ENCODE measurements at places on chromosomes 4 and X.

- no peak for DNase-seq
These were observed 132.9 kb downstream of the NKX6-1 start for GRCh38 chr4:84366161-84366560.

DNA sequence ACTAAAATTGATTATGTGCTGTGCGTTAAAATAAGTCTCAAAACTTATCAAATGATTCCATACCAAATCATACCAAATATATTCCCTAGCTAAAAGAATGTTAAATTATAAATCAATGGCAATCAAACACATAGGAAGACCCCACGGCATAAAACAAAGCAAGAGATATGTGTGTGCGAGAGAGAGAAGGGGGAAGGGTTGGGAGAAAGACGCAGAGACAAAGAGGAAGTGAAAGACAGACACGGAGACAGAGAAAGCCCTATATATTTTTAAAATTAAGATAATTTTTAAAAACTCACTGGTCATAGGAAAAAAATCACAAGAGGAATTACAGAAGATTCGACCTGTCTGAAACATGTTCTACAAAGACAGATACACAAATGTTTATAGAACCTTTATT lies 371.4 kb downstream of the NLGN4X start:
- no peak for DNase-seq

GRCh38 chr4:189002475-189002874 lies 863.2 kb downstream of the TRIML1 start:
- DNase-seq = no peak

GRCh38 chr4:125975861-125976397 lies 661.2 kb downstream of the FAT4 start:
- no peak for DNase-seq

DNA sequence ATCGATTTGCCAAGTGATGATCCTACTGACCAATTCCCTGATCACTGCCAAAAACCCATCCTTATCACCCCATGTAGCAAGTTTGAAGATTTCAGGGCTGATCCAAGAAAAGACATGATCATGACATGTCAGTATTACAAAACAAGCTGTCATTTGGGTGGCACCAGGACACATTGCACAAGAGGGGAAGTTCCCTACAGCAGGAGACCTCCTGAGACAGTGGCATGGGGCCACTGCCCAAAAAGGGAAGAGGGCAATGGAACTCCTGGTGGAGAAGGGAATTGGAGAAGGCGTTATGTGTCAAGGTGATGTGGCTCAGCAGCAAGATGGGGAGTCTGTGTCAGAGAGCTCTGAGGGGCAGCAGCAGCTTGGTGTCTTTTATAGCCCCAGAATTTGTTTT lies 43.4 kb downstream of the ZNF182 start:
- DNase-seq = no peak

Data from stimulated activated CD8-positive, alpha-beta memory T cell treated with anti-CD3 and anti-CD28 coated beads, Interleukin-4, amount 100 ng/mL, for 1 hour (primary cell).